ENCODE measurements at places on chromosomes 13 and 19. TPM values are rescaled to one million over a fixed set of nuclear protein-coding genes. Genes with fewer than 3 reads are reported as not detected.
A peak's percentile ranks its signal among the peaks of the same experiment; 100 is the strongest.

- DNase-seq, result no peak
Observed at GRCh38 chr13:23703246-23703860, 133.1 kb downstream of the TNFRSF19 start.

DNA sequence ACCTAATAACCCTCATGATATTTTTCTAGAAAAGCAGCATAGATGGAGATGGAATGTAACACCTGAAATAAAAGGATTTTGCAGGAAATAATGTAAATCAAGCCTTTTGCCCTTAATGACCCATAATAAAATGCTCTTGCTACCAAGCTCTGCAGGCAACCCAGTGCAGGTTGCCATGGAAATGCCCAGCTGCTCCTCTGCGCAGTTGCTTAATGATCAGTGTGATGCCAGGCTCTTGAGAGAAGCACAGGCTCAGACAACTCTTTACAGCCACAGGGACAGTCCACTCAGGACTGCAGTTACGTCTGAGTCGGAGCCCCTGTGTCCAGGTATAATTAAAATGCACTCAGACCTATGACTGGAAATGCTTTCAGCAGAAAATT is 165.5 kb downstream of the LACC1 start:
- no peak for DNase-seq

The CASP14 gene
- not detected for total RNA-seq

DNA sequence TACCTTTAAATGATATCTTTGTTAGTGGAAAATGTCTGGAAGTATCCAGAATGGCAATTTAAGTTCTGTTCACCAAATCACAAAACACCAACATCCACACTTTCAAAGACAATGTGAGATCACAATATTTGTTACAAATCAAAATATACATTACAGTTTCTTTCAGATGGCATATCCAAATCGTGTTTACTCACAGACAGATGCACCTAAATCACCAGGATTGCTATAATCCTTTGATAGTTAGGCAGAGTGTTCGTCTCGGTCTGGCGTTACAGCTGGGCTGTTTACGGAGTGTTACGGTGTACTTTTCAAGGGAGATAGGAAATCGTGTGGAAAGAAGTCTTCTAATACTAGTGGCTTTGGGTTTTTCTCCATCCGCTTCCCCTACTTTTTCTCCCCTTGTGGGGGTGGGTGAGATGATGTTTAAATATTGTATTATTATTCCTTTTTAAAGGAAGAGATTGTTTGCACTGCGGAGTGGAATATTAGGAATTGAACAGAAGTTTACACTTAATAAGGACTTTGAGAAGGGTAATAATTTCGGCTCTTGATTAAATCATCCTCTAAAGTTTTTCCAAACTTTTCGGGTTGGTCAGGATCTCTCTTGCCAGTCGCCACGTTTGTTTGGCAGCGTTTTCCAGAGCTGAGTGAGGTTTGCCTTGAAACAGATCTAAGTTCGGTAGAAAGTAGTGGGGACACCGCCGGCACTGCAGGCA is 1.8 kb downstream of the MAB21L1 start:
- DNase-seq, result no peak

The RYR1 gene
- 4.5 TPM for total RNA-seq

The KCNJ14 gene
- total RNA-seq, result 0.82 TPM

- no peak for DNase-seq
Observed at GRCh38 chr13:51325837-51326236, 13.7 kb upstream of the SERPINE3 start.

DNA sequence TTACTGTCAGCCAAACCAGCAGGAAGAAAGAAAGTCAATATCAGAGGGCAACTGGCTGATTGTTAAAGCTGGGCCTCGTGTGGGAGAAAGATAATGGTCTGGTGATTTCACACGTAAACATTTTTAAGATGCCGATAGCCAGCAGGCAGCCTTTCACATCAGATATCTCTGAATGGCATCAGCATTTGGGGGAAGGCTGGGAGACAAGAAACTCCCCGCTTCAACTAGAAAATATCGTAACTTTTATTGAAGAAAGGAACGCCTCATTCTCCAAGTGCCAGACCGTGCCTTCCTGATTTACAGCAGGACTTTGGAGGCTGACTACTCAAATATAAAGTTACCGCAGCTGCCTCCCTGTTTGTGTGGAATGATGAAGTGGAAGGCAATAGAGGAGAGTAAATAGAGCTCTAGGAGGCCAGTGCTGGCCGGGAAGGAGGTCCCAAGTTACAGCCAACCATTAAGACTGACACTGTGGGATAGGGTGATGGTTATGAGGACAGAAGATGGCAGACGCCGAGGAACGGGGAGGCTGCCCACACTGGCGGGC is 284.3 kb upstream of the MAB21L1 start:
- DNase-seq, result no peak

- DNase-seq, result no peak
Observed at GRCh38 chr19:35061583-35062373, 20.3 kb downstream of the HPN start.

GRCh38 chr13:94390881-94391280 is 88.6 kb downstream of the DCT start:
- DNase-seq, result no peak

DNA sequence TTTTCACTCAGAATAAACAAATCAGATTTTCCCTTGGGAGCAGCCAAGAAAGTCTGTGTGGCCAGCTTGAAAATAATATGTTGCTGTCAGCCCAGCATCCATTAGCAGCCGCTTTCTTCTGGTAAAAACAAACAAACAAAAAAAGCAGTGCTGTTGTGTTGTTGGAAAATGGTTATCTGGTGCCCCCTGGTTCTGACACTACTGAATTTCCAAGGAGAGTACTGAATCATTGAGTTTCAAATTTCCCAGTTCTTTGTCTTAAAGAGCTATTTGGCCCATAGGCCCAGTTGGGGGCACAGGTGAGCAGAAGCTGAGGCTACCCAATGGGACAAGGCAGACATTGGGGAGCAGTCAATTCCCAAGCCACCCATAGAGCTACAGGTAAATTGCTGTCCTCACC is 995.9 kb downstream of the UQCRFS1 start:
- no peak for DNase-seq

The CRX gene
- not detected for total RNA-seq

The PSG6 gene
- total RNA-seq, result not detected

GRCh38 chr19:7740682-7741054 is 6.7 kb downstream of the CD209 start:
- no peak for DNase-seq

DNA sequence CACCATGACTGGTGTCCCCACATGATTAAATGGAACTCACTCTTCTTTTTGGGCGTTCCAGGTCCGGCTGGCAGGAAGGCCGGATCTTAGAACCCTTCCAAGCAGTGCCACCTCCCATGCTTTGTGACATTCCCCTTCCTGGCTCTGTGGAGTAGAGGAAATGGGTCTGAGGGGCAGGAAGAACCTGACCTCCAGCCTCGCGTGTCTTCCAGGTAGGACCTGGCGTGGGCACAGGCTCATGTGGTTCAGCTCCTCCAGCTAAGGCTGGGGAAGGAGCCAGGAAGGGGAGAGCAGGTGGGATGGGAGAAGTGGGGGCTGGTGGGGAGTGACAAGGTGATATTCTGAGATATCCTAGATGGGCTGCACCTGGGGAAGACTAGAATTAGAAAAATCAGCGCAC is 2.1 kb downstream of the TMEM255B start:
- DNase-seq, result no peak

DNA sequence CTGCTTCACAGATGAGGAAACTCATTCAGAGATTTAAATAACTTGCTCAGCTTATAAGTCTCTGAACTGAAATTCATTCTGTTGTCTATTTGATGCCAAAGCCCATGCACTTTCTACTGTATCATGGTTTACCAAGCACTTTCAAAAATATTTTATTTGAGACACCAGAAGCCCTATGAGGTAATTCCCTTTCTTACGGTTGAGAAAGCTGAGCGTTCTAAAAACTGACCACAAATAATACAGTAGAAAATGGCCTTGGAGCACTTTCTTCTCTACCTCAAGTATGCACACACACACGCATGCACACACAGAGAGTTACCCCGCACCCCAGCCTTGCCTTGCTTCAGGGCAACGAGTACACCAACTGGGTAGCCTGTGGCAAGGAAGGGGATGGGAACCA is 228.5 kb downstream of the RFC3 start:
- DNase-seq, result no peak

The ZNF841 gene
- 52.6 TPM for total RNA-seq

The ZNF793 gene
- 48.9 TPM for total RNA-seq

The HNRNPA1L2 gene
- total RNA-seq, result 9.4 TPM

GRCh38 chr19:47495478-47496372 is 11.7 kb upstream of the KPTN start:
- no peak for DNase-seq

DNA sequence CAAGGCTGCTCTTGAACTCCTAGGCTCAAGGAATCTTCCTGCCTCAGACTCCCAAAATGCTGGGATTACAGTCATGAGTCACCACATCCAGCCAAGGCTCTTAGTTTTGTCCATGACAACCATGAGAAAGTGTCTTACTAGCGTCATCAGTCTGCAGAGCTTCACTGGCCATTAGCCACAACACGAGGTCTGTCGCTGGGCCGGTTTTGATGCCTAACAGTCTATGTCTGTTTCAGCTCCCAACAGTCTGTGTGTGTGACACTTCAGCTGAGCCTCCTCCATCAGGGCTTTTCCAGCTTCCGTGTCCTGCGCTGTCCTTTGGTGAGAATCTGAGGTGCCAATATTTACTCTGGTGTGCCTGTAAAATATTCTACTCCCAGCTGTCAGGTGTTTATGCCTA is 47.6 kb downstream of the CEP89 start:
- DNase-seq, result peak; percentile 24

The ZNF440 gene
- 21.6 TPM for total RNA-seq

DNA sequence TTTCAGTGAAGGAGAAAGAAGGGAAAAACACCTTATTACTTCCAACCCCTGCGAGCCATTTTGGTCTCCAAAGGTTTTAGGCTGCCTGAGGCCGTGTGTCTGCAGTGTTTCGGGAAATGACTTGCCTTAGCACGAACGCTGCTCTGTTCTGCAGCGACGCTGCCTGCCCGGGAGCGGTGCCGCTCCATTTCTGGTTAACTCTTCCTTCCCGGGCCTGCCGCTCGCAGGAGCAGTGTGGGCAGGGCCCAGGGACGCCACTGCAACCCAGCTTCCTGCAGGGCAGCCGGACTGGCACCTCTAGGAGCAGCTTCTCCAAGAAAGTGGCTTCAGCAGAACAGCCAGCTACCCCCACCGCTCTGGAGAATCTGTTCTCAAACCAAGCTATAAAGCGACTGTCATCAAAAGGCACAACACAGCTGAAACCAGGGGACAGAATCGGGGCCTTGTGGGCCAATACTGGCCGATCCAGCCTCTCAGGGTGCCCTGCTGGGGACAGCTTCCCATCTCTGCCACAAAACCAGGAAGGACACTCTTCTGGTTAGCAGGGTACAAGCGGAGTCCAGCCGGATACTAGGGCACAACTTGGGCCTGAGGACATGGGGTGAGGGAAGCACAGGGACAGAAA is 72.2 kb downstream of the KCTD15 start:
- DNase-seq, result peak; percentile 63

The PGLYRP1 gene
- total RNA-seq, result not detected

DNA sequence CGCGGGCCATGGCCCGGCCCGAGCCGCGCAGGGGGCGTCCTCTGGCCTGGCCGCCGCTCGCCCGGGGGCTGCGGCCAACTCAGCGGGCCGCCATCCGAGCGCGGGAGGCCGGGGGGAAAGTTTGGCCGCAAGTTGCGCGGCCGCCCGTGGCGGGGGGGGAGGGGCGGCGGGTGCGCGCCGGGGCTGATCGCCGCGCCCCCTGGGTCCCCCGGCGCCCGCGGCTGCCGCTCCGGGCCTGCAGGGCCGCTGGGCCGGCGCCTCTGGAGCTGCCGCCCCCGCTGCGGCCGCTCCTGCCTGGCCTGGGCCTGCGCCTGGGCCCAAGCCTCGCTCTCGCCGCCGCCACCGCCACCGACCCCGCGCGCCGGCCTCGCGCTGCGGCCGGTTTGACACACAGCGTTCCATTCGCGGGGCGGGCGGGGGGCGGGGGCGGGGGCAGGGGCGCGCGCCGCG is at the start of gene NR2F6:
Gene NR2F6 (minus strand): TSS at position 385 of the 450 bp plus-strand sequence. CDS start 699 bp downstream, outside the sequence.
- no peak for DNase-seq

The TEX101 gene
- total RNA-seq, result not detected

- no peak for DNase-seq
Observed at GRCh38 chr13:79776531-79777295, 295.8 kb downstream of the NDFIP2 start.

DNA sequence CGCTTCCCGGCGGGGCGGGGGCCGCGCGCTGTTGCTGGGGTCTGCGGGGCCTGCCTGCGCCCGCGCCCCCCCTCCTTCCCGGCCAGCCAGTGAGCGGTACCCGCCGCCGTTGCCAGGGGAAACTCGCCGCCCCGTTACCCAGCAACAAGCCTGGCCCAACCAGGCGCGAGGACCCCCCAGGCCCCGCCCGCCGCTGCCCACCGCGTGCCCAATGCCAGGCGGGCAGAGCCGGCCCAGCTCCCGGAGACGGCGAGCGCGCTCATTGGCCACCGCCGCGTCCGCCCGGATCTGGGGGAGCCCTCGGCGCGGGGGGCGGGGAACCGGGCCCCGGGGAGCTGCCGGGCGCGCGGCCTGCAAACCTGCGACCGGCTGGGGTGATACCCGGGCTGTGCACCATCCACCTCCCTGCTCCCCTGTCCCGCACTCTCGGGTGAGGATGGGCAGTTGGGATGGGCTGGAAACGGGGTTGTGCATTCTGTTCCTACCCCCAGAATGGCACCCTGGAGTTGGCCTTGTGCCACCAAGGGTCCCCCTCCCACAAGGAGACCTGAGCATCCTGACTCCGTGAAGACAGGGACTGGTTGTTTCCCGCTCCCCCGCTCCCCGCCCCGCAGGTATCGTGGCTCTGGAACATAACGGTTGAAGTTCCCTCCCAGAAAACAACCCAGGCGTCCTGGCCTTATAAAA is 8.8 kb upstream of the BBC3 start:
- peak; percentile 83 for DNase-seq

DNA sequence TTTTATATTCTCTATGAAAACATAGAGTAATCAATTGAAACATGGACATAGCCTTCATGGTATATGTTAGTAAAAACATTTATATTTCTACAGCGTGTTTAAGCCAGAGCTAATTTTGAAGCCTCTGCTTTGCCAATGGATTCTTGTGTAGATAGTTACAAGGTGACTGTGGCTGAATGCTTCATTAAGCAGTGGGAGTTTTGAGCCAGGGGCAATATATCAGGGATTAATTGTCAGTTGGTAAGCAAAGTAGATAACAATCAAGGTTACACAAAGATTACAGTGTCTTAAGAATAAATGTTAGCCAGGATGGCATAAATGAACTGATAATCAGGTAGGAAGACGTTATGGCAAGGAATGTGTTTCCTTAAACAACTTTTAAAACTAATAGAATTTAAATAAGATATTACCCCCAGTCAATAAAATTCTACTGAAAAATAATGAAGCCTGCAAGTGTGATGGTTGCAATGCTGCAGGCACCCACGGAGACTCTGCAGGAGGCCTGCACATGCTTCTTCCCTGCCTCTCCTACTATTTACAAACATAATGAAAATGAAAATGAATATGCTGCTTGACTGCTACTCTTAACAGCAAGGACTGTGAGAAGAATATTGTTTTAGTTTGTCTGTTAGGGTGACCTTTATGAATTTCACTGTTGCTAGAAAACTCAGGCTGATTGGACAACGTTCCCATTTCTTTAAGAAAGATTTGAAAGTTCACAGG is 588.5 kb downstream of the GPC5 start:
- DNase-seq, result no peak

DNA sequence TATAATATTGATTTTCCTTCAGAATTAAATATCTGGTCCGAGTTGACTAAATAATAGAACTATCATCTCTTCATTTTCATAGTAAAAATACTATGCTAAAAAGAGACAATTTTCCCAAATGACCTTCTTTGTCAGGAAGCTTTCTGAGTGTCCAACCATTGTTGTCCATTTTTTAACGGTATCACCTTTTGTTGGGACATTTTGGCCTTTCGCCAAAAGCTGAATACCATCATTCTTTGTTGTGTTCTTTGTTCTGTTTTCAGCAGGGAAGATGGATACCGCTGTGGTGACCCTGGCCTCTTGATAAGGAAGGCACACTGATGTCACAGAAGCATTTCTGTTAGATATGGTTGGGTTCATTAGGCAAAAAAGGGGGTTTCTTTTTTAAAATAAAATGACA is 654.4 kb upstream of the GPC6 start:
- no peak for DNase-seq

Measured in frontal cortex (tissue), 4 donors.